Activated T-cell treated with anti-CD3 and anti-CD28 coated beads for 1 hour (primary cell): ENCODE measurements at places on chromosomes 1 and 21.

DNA sequence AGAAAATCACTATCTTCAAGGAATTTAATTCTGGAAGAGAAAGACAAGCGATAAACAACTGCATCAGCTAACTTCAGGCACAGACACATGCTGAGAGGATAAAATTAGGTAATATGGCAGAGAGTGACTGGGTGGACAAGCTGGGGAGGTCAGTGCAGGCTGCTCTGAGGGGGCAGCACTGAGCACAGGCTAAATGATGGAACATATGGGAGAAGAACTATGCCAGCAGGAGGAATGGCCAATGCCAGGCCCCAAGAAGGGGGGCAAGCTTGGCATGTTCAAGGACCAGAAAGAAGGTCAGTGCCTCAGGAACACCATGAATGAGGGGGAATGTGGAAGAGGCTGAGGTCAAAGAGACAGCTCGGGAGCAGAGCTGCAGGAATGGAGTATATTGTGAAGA is 190.7 kb upstream of the MAP1LC3C start:
- no peak for DNase-seq

DNA sequence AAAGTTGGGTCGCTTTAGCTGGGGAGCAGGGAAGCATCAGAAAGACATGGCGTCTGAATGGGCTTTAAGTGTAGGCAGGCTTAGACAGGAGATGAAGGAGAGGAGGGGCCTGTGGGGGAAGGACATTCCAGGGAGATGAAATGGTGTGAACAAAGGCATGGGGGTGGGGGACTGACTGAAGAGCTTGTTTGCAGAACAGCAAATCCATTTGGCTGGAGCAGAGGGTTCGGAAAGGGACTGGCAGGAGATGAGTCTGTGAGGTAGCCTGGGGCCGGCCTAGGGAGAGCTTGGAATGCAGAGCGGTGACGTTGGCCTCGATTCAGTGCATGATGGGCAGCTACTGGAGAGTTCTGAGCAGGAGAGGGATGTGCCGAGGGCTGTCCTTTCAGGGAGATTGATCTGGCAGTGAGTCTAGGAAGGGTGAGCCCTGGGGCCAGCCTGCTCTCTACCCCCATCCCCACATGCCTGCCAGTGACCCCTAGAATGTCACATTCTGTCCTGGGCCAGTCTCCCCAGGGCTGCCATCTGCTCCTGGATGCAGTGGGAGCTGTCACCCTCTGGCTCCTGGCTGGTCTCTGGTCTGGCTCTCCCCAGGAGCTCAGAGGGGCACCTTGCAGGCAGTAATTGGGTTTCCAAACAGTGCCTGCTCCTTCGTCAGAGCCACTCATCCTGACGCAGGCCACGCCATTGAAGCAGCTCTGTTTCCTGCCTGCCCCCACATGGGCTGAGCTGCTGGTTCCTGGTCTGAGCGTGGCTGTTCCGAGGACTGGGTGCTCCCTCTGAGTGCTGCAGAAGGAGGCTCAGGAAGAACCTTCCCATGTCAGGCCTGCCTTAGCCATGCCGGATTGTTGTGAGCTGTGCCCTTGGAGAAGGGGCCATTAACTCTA is 22.3 kb upstream of the TMEM222 start:
- DNase-seq: no peak

GRCh38 chr1:103250441-103250861 is 142.1 kb upstream of the COL11A1 start:
- no peak for DNase-seq

DNA sequence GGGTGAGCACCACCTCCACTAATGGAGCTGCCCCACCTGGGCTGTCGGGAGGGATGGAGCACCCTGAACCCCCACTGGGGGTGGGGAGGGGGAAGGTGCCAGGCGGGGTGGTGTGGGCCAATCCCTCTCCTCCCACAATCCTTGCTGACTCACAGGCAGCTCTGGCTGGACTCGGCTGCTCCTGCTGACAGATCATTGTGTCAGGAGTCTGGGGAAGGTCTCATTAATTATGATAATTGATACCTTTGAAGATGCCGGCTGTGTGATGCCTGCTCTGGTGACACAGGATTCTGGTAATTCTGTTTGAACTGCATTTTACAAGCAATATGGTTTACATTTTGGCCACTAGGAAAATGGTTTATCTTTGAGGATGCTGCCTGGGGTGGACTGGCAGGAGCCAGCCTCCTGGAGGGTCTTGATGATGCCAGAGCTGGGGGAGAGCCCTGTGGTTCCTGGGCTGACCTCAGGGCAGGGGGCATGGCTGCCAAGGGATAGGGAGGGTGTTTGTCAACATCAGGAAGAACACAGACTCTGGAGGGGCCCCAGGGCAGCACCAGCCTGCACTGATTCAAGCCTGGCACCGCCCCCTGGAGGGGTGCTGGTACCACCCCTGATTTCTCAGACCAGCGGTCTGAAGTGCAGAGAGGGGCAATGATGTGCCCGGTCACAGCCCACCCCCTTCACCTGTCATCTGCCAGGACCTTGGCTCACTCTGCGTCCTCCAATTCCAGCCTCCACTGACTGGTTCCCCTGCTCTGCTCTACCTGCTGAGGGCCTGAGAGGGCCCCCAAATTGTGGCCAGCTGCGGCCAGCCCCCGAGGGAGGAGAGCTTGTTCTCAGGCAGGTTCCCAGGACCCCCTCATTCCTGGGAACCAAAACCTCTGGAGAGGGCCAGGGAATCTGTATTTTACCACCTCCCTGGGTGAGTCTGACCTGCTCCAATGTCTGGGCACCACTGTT is 338.8 kb downstream of the MATN1 start:
- DNase-seq: no peak

DNA sequence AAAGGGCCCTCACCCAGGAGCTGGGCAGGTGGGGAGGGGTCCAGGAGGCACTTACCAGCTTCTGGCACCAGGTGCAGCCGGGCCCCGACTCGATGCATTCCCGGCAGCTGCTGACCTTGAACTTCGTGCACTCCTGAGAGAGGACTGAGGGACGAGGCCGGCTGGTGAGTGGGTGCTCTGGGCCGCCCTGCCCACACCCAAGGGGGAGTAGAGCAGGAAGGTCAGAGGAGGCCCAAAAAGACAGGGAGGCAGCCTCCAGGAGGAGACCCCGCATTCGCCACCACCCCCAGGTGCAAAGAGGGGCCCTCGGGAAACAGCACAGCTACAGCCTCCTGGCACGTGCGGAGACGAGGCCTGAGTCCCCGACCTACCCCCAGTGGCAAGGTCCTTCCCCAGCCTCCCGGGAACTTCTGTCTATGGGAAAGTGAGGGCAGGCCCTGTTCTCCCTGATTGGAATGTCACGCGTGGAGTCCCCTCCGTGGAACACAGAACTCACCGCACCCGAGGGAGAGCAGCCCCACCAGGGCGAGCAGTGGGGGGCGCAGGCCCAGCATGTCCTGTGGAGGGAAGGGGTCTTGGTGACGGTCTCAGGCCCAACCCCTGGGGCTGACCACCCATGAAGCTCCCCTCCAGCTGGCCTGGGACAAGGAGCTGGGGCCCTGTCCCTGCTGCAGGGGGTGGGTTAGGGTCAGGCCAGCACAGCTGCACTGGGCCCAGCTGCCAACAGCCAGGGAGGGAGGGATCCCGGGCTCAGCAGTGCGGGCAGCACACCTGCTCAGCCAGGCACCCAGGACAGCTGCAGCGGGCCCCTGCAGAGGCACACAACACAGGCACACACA is 10.3 kb downstream of the ITGB2 start:
- DNase-seq: no peak

GRCh38 chr1:92411511-92411910 is 75.2 kb downstream of the GFI1 start:
- DNase-seq: no peak

DNA sequence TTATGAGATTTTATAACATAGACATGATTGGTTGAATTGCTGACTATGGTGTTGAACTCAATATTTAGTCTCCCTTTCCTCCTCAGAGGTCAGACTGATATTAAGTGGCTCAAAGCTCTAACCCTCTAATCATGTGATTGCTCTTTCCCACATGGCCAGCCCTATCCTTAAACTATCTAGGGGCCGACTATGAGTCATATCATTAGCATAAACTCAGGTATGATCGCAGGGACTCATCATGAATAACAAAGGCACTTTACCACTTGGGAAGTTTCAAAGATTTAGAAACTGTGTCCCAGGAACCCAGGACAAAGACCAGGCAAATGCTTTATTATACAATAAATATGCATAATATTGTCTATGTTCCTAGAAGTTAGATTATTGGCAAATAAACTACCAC is 894.6 kb upstream of the NEGR1 start:
- no peak for DNase-seq

DNA sequence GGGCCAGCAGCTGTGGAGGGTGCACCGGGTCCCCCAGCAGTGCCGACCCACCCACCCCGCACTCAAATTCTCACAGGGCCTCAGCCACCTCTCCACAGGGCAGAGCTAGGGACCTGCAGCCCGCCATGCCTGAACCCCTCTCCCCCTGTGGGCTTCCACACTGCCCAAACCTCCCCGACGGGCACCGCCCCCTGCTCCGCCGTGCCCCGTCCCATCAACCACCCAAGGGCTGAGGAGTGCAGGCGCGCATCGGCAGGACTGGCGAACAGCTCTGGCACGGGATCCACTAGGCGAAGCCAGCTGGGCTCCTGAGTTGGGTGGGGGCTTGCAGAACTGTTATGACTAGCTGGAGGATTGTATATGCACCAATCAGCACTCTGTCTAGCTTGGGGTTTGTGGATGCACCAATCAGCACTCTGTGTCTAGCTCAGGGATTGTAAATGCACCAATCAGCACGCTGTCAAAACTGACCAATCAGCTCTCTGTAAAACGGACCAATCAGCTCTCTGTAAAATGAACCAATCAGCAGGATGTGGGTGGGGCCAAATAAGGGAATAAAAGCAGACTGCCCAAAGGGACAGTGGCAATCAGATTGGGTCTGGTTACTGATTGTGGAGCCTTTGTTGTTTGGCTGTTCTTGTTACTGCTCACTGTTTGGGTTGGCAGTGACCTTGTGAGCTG is 12.4 kb upstream of the RCAN3 start:
- no peak for DNase-seq

DNA sequence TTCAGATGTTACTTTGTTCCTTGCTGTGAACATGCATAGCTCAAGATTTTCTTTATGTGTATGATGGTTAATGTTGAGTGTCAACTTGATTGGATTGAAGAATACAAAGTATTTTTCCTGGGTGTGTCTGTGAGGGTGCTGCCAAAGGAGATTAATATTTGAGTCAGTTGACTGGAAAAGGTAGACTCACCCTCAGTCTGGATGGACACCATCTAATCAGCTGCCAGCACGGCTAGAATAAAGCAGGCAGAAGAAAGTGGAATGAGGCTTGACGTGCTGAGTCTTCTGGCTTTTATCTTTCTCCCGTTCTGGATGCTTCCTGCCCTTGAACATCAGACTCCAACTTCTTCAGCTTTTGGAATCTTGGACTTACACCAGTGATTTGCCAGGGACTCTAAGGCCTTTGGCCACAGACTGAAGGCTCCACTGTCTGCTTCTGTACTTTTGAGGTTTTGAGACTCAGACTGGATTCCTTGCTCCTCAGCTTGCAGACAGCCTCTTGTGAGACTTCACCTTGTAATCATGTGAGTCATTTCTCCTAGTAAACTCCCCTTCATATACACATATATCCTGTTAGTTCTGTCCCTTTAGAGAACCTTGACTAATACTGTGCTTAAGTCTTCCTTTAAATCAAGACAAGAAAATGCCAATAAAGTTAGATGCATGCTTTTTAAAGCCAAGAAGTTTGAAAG is 626.6 kb downstream of the KCNT2 start:
- no peak for DNase-seq

GRCh38 chr1:208179263-208179816 is 64.8 kb downstream of the PLXNA2 start:
- no peak for DNase-seq

DNA sequence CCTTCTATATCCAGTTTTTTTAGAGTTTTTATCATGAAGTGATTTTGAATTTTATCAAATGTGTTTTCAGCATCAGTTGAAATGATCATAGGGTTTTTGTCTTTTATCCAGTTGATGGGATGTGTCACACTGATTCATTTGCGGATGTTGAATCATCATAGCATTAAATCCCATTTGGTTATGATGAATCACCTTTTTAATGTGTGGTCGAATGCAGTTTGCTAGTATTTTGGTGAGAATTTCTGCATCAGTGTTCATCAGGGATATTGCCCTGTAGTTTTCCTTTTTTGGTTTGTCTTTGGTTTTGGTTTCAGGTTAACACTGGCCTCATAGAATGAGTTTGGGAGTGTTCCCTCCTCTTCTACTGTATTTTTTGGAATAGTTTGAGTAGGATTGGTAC is 80.3 kb downstream of the DIRAS3 start:
- DNase-seq: no peak

- DNase-seq: no peak
Measured at GRCh38 chr1:3657578-3658230, 5.4 kb downstream of the TP73 start.

DNA sequence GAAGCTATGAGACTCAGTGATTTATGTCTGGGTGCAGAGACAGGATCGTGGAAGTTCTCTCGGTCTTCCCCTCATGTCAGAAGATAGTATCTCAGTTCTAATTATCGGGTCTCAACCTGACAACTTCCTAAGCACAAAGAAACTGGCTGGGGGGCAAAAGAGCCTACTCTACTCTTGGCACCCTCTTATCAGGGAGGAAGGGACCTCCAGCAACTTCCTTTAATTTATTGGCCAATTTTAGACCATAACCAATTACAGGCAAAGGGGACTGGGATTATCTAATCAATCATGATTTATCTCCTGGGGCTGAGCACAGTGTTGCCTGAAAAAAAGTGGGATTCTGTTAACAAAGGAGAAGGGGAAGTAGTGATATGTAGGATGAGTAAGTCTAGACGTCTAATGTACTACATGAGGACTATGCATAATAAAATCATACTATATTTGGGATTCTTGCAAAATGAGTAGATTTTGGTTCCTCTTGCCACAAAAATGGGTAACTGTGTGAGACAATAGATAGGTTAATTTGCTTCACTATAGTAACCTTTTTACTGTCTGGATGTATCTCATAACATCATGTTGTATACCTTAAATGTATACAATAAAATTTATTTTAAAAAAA is 98.8 kb downstream of the ZFYVE9 start:
- no peak for DNase-seq

DNA sequence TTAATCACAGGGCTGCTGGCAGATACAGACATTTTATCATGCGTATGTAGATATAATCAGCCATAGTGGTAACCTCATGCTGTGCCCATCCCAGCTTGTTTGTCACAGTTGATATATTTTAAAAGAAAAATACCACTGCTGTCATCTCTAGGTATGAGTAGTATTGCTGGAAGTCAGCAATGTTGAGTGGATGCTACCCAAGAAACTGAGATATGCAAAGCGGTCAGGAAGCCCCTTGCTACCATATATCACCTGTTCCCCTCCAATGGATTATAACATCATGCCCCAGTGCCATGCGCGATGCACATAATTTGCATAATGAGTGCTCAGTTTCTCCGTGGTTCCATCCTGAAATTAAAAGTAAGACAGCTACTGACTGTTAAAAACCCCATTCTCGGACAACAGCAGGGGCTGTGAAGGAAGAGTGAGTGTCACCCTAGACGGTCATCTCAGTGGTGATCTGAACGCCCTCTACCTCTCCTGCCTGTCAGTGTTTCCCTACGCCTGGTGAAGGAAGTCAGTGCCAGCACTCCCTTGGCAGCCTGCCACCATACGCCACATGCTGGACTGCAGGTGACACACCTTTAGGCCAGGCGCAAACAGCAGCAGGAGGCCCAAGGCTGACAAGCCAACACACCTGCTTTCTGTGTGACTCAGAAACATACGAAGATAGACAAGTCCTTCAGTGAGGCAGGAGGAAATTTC is 2.7 kb downstream of the IL10RB start:
- DNase-seq: peak; percentile 17
